ENCODE measurements at places on chromosomes 7 and 10.

DNA sequence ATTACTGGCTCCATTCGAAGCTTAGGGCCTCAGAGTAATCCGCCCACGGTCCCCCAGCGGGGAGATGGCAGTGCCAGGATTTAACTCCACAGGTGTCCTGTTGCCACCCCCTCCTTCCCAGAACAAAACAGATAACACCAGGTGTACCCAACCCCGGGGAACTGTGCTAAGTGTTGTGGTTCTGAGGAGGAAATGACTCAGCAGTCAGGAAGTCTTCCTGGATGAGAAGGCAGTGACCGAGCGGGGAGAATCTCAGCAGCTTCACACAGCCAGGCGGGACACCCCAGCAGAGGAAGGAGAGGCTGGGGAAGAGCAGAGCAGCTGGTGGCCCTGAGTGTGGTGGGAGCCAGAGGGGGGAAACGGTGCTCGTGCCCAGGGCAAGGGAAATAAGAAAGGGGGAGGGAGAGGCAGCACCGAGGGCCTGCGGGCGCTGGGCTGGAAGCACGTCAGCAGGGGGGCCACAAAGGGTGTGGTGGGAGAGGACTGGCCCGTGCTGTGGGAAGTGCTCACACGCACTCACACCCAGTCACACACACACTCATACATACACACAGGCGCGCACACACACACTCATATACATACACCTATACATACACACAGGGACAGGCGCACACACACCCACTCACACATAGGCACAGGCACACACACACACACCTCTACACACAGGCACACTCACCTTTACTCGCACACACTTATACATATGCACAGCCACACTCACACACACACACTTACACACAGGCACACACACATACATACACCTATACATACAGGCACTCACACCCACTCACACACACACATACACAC, 59.8 kb upstream of the CHST15 start:
- H3K4me1 ChIP-seq, result no peaks in the 10 kb centered on the region
- H3K4me3 ChIP-seq, result no peak overlapping the region
- no peaks in the 10 kb centered on the region for H3K36me3 ChIP-seq
- H3K27me3 ChIP-seq, result no peaks in the 10 kb centered on the region
- H3K27ac ChIP-seq, result no peak overlapping the region

DNA sequence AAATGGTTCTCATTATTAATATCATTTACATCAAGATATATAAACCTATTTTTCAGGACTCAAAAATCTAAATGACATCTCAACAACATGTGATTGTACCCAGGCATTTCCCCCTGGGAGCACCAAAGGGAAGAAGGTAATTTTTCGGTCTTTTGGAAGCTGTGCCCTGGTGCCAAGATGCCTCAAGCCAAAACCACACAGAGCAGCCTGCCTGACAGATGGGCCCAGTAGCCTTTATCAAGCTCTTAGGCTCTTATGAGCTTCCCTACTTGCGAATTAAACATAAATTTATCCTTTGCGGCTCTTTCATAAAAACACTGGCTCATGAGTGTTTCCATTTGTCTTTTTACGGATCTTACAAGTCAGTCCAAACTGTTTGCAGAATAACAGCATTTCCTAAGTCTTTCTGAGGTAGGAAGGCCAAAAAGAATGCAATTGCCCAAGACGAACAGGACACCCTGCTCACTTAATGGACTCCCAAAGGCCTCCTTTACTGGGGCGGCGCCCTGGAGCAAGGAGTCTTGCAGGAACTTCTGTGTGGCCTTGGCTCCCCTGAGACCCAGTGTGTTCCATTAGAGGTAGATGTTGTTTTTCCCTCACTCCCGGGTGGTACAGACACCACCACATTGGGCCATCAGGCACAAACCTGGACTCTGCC, 4.1 kb upstream of the RASSF4 start:
- H3K4me1 ChIP-seq, result peaks cover 35% of the 10 kb centered on the region
- peaks cover 2% of the 10 kb centered on the region for H3K36me3 ChIP-seq
- peak overlapping the region; percentile 45 for H3K27ac ChIP-seq
- H3K27me3 ChIP-seq, result no peaks in the 10 kb centered on the region
- no peak for DNase-seq

DNA sequence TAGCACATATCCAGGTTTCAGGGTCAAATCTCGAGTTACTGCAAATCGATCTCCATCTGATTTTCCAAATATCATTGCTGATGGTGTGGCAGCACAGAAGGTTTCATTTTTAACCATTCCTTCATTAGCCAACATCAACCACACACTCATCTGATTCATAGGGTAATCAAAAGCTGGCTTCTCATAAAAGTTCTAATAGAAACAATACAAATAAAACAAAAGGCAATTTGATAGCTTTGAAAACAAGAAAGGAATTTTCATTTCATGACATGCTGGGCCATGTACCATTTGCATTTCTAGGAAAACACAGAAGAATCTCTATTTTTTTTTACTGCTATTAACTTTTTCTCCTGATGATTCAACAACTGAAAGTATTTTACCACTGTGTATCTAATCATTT, 147.7 kb upstream of the SLC26A5 start:
- no peak for DNase-seq
- no peak overlapping the region for H3K27ac ChIP-seq
- no peaks in the 10 kb centered on the region for H3K4me1 ChIP-seq
- H3K36me3 ChIP-seq, result no peaks in the 10 kb centered on the region
- H3K4me3 ChIP-seq, result no peak overlapping the region

- peaks cover 22% of the 10 kb centered on the region for H3K27me3 ChIP-seq
- no peak for DNase-seq
- no peaks in the 10 kb centered on the region for H3K4me1 ChIP-seq
- H3K4me3 ChIP-seq, result no peak overlapping the region
- no peak overlapping the region for H3K27ac ChIP-seq
- H3K36me3 ChIP-seq, result no peaks in the 10 kb centered on the region
Measured at GRCh38 chr7:22469371-22470143, 30.4 kb downstream of the STEAP1B start.

GRCh38 chr10:117619223-117619622, 76.7 kb downstream of the EMX2 start:
- H3K27ac ChIP-seq, result no peak overlapping the region
- DNase-seq, result no peak
- H3K36me3 ChIP-seq, result peaks cover 2% of the 10 kb centered on the region
- no peaks in the 10 kb centered on the region for H3K4me1 ChIP-seq
- no peak overlapping the region for H3K4me3 ChIP-seq
- peaks cover 58% of the 10 kb centered on the region for H3K27me3 ChIP-seq

DNA sequence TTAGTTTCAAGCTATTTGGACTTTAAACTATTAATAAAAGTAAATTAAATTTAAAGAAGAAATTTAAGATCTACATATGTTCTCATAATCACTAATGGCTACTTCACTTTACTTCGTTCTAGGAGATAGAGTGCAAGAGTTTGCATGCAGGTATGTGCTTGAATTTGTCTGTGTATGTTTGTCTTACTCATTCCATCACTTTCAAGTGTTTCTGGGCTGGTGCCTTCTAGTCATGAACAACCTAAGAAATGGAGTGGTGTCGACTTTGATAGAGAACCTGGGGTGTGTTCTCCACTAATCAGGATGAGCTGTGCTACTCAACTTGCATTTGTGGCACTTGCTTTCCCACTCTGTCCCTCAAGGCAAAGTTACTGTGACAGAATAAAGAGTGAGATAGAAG, 169.9 kb downstream of the KCND2 start:
- no peak for DNase-seq
- H3K27me3 ChIP-seq, result no peaks in the 10 kb centered on the region
- H3K36me3 ChIP-seq, result no peaks in the 10 kb centered on the region
- H3K27ac ChIP-seq, result no peak overlapping the region

DNA sequence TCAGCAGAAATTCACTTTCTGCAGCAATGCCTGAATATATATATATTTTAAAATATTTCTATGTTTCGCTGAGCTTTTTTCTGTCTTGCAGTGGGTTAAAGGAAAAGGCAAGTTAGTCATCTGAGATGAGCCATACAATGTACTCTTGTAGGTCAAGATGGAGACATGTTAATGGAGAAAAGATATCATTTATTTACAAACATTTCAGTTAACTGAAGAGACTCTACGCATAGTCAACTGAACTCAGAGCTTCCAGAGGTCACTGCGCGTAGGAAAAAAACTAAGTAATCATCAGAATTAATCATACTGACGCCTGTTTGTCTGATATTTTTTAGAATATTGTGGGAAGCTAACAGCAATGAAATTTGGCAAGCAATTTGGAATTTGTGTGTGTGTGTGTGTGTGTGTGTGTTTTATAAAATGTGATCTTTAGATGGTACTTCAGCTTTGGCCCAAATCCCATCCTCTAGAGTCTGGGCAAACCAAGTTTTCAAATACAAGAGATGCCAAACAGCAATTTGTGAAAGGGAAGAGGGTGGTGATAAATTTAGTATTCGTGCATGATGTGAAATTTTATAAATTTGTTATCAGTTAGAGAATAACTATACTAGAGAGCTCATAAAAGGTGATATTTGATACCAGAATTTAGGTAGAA, 193.9 kb upstream of the AGR3 start:
- H3K4me3 ChIP-seq, result no peak overlapping the region
- H3K27me3 ChIP-seq, result no peaks in the 10 kb centered on the region
- H3K36me3 ChIP-seq, result no peaks in the 10 kb centered on the region
- no peak for DNase-seq
- no peaks in the 10 kb centered on the region for H3K4me1 ChIP-seq

- no peaks in the 10 kb centered on the region for H3K27me3 ChIP-seq
- no peak overlapping the region for H3K4me3 ChIP-seq
- no peaks in the 10 kb centered on the region for H3K4me1 ChIP-seq
Measured at GRCh38 chr10:60434418-60435046, 44.9 kb upstream of the ANK3 start.

GRCh38 chr7:28958235-28958979, at the start of gene TRIL:
TRIL (minus strand) TSS chr7:28958330; CDS start chr7:28958046, 284 bp downstream.
- H3K4me3 ChIP-seq, result peak within 1 kb of the TSS; percentile 25
- peaks cover 86% of the 10 kb centered on the region for H3K27me3 ChIP-seq
- peaks cover 5% of the 10 kb centered on the region for H3K4me1 ChIP-seq
- H3K36me3 ChIP-seq, result peaks cover 2% of the 10 kb centered on the region
- H3K27ac ChIP-seq, result no peak within 1 kb of the TSS

DNA sequence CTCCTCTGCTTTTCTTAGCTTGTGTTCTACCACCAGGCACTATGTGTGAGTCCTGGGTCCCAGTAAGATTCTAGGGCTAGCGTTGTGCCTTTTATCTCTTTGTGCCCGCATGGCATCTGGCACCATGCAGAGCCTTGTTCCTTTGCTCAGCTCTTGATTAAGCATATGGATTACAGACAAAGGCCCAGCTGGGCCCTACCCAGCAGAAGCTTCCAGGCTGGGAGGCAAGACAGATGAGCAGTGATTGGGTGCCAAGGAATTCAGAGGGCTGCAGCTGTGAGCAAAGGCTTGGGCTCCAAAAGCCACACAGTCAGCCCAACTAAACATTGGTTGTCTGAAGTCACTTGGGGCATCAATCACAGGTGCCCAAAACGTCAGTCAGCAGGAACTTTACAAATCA, 2.0 kb downstream of the ACSM6 start:
- H3K4me1 ChIP-seq, result no peaks in the 10 kb centered on the region
- H3K27ac ChIP-seq, result no peak overlapping the region
- DNase-seq, result no peak
- peaks cover 9% of the 10 kb centered on the region for H3K27me3 ChIP-seq
- peaks cover 1% of the 10 kb centered on the region for H3K36me3 ChIP-seq
- H3K4me3 ChIP-seq, result no peak overlapping the region
